NB4 (cell line): ENCODE measurements at places on chromosomes 16 and 17.
A peak's percentile ranks its signal among the peaks of the same experiment; 100 is the strongest.

- peak; percentile 83 for DNase-seq
These were observed 145.8 kb upstream of the CDH5 start for GRCh38 chr16:66220702-66221101.

DNA sequence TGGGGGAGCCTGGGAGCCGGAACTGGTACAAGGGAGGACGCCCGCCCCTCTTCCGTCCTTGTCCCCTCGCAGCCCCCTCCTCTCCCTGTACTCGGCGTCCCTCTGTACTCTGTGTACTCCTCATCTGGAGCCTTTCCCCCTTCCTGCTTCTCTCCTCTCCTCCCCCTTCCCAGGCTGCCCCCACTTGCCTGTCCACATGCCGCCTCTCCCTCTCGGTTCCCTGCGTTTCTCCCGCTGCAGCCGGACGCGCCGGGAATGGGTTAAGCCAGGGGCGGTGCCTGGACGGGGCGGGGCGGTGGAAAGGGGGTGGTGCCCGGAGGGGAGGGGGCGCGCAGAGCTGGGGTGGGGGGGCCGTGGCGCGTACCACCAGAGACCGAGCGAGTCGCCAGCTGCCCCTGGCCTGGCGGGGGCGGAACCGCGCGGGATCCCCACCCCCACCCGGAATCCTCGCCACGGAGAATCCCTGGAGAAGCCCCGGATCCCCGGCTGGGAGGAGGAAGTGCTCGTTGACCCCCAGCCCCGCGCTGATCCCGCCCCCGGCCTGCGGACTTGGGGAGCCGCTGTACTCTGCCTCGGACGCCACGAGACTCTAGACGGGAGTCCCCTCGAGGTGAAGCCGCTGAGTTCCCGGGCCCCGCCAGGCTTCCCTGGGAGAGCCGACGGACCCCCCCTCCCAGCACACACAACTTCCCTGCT is 22.6 kb downstream of the GJD3 start:
- DNase-seq, result no peak

DNA sequence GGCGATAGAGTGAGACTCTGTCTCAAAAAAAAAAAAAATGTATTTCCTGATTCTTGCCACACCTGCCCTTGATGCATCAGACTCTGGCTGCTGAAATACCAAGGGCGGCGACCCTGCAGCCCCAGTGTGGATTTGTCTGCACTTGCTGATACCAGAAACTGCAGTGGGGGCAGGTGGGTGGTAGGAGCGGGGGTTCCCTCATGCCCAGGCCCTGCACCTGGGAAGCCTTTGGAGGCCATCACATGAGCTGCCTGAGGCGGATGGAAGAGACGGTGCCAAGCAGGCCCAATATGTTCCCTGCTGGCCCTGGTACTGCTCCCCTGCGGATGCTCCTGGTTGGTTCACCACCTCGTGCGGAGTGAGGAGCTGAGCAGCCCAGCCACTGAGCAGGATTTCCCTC is 50.6 kb downstream of the MARF1 start:
- DNase-seq, result peak; percentile 25

DNA sequence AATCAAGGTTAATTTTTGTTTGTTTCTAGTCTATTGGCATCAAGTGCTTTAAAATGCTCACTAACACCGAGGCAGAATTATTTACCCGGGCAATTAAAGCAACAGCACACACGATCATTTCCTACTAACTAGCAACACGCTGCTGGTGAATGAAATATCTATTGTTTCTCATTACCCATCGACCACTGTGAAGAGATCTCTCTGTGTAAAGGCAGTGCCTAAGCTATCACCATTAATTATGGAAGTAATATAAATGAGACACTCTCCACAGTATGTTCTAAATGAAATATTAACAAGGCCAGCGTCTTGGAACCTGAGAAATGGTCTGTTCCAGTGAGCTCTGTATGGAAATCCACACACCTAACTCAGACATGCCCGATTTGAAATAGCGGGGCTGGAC is 397.6 kb downstream of the MAF start:
- no peak for DNase-seq

DNA sequence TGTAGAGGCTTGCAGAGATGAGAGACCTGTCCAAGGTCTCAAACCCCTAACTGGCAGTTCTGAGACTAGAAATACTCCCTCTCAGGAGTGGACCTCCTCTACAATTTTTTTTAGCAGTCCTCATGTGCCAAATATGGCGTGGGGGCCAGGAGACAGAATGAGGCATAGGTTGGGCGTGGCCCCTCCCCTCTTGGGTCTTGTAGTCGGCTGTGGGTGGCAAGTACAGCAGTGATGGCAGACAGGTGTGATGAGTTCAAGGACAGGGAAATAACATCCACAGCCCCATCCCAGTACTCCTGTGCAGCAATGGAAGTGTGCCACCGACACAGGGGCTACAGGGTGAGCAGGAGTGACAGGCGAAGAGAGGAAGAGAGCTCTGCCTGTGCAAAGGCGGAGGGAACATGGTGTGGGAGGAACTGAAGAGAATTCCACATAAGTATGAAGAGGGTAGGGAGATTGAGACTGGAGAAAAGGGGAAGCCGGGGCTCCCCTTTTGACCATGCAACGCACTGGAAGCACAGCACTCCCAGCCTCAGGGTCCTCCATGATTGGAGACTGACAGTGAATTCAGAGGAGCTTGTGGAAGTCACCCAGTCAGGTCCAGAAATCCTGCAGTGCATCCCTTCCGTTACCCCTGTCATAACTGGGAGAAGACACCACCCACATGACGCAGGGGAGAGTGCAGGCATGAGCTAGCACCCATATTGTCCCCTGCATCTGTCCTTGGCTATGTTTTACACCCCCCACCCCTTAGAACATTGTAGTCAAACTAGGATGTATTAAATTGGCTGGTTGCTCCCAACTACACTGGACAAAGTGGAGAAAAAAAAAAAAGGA is 14.8 kb upstream of the CETP start:
- DNase-seq, result no peak

GRCh38 chr17:33858682-33859081 is 396.4 kb upstream of the CCL2 start:
- DNase-seq, result no peak

GRCh38 chr16:2776500-2777139 is 460 bp downstream of the ELOB start:
- DNase-seq, result peak; percentile 51

DNA sequence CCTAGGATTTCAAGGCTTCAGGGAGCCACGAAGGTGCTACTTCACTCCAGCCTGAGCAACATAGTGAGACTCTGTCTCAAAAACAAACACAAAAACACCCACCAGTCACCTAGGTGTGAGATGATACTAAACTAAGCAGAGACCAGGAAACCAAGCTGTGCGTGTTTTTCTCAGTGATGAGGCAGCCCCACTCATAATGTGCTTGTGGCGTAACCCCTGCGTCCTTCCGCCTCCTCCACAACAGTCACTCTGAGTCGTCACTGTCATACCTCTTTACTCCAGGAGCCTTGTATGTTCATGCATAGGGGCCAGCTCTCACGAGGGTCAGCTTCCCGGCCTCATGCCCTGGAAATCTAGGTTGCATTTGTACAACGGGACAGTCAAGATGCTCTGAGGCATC is 31.1 kb upstream of the SLC47A1 start:
- peak; percentile 75 for DNase-seq

GRCh38 chr16:53224951-53225533 is 170.3 kb downstream of the CHD9 start:
- DNase-seq, result peak; percentile 89

GRCh38 chr17:71503710-71504465 is 616.9 kb upstream of the SOX9 start:
- DNase-seq, result no peak

GRCh38 chr16:69376393-69377059 is 9.3 kb downstream of the TERF2 start:
- no peak for DNase-seq

- DNase-seq, result no peak
These were observed 587 bp upstream of the DBF4B start for GRCh38 chr17:44707755-44708400.

GRCh38 chr17:32158870-32159585 is 16.7 kb downstream of the RHOT1 start:
- DNase-seq, result no peak

GRCh38 chr16:2015117-2015946 is 4.3 kb upstream of the NPW start:
- peak; percentile 78 for DNase-seq

- DNase-seq, result no peak
These were observed at the start of gene FOXC2 for GRCh38 chr16:86566601-86566965. Gene FOXC2, plus strand, starts transcription at chr16:86566829. Its CDS starts 507 bp downstream, at chr16:86567336.

- DNase-seq, result no peak
These were observed 2.5 kb downstream of the MSRB1 start for GRCh38 chr16:1940273-1941161.

DNA sequence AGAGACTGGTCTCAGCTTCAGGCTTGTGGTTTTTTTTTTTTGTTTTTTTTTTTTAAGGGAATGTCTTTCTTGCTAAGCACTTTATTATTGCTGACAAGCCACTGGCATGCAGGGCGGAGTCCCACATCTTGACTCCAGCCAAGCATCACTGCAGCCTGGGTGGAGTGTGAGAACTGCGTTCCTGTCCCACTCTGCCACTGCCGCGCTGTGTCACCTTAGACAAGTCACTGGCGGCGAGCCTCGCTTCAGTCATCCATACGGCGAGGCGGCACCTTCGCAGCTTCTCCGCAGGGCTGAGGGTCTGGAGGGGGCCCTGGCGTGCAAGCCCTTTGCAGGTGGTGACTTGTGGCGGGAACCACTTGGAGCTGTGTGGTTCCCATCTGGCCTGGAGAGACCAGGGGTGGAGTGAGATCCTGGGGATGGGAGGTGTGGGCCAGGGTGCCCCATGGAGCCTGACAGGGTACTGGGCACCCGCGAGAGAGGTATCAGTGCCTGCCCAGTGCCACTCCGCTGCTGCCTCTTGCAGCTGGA is 99.1 kb upstream of the CIBAR2 start:
- DNase-seq, result no peak

DNA sequence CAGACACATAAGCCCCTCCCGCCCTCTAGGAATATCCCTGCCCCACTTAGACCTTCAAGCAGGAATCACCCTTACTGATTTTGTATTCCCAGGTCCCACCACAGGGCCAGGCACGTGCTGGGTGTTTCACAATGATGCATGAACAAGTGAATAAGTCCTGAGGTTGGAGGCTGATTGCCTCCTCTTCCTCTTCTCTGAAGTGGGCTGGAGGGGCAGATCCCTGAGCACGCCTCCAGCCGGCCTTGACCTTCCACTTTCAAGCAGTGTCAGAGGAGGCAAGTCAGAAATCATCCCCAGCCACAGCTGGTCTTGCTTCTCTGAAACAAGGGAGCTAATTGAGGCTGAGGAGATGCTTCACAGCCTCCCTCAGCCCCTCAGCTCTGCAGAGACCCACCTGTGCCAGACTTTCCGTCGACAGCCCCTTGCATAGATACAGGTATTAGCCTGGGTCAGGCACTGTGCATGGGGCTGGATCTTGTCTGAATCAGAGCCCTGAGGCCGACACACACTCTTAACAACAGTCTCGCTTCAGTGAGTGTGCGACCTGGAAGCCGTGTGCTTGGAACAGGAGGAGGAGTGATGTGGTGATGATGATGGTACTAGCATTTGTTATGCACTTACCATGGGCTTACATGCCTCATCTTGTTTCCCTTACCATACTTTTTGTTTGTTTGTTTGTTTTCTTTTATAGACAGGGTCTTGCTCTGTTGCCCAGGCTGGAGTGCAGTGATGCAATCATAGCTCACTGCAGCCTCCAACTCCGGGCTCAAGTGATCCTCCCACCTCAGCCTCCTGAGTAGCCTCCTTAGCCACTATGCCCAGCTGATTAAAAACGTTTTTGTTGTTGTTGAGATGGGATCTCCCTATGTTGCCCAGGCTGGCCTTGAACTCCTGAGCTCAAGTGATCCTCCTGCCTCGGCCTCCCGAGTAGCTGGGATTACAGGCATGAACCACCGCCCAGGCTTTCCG is 15.0 kb downstream of the MRM1 start:
- DNase-seq, result peak; percentile 34

DNA sequence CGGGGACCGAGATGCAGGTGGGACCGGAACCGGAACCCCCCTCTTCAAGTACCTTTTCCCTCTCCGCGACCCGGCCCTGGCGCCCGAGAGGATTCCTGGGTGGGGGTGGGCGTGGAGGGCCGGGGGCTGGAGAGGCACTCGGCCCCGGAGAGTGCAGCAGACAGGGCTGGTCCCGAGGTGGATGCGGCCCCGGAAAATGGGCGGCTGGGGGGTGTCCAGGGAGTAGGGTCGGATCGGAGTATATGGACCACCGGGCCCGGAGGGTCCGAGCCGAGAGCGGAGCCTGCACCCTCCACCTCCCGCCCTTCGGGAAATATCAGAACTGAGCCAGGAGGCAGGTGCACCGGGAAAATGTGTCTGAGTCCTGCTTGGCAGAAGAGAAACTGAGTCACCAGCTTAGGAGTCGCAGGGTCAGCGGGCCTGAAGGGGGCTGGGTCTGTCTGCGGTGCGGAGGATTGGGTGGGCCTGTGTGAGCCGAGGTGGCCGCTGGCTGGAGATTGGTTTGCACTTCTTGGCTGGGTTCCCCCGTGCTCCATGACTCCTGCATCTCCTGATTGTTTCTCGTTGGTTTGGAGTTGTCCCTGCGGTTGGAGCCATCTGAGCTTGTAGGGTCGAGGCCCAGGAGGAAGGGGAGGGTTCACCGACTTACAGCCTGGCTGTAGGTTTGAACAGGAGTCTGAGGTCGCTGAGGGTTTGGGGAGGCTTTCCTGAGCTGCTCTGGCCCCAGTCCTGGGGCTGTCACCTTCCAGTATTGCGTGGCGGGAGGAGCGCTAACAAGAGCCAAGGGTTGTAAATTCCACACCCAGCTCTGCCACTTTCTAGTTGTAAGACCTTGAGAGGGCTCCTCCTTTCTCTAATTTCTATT is 518 bp downstream of the SH2B1 start:
- peak; percentile 35 for DNase-seq

- DNase-seq, result peak; percentile 36
These were observed 1.4 kb downstream of the THUMPD1 start for GRCh38 chr16:20740007-20740883.

DNA sequence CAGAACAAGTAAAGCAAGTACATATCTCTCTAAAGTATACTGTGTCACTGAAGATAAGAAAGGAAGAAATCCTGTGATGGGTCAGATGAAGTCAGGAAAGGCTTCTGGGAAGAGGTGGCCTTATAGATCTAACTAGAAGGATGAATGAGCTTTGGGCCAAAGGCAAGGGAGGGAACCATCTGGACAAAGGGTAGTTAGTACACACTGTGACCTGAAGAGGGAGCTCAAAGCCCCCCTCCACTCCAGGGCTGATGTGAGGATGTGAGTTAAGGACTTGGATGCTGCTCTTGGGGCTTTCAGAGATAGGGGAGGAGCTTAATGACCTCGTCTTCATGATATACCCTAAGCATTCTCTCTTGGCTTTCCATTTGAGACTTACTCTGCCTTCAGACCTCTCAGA is 185.3 kb upstream of the CACNG3 start:
- DNase-seq, result peak; percentile 66

DNA sequence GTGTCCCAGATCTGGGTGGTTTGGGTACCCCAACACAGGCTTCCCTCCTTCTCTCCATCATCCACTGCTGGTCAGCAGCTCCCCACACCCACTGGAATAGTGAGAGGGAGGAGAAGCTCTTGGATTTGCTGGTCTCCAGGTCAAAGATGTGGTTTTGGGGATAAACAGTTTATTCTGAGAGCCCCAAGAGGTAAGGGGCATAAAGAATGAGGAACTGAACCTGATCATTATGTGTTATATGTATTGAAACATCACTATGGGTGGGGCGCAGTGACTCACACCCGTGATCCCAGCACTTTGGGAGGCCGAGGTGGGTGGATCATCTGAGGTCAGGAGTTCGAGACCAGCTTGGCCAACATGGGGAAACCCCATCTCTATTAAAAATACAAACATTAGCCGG is 3.9 kb downstream of the DPEP2 start:
- DNase-seq, result peak; percentile 64

- DNase-seq, result peak; percentile 87
These were observed 3.6 kb downstream of the RNF166 start for GRCh38 chr16:88702371-88703210.
